ENCODE measurements at places on chromosomes 12 and 14.
A peak's percentile ranks its signal among the peaks of the same experiment; 100 is the strongest.

- DNase-seq, result peak; percentile 40
These were observed 43.3 kb downstream of the EFCAB11 start for GRCh38 chr14:89911010-89911919.

GRCh38 chr14:75547552-75548250 is 25.4 kb downstream of the BATF start:
- no peak for DNase-seq

DNA sequence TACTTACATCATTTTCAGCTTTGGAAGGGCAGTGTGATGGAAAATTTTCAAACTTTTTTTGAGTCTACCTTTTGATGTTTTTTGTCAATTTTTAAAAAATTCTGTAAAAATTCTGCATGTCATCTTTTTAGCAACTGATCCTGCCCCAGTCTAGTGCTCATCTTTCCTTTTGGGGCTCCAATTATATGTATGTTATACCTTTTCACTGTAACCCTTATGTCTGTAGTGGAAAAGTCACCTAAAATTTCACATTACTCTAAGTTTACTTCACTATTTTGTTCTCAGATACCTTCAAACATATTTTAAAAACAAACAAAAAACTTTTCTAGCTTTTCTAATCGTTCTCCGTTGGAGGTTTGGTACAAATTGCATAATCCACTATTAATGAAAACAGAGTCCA is 32.5 kb upstream of the MYRFL start:
- no peak for DNase-seq

- DNase-seq, result no peak
These were observed 94.2 kb downstream of the ETV6 start for GRCh38 chr12:11743423-11744409.

- no peak for DNase-seq
These were observed 53.2 kb upstream of the HIF1A start for GRCh38 chr14:61641914-61642613.

GRCh38 chr14:93708800-93709199 is 79.5 kb downstream of the PRIMA1 start:
- DNase-seq, result no peak

GRCh38 chr12:123180171-123180570 is 29.3 kb upstream of the PITPNM2 start:
- DNase-seq, result no peak

DNA sequence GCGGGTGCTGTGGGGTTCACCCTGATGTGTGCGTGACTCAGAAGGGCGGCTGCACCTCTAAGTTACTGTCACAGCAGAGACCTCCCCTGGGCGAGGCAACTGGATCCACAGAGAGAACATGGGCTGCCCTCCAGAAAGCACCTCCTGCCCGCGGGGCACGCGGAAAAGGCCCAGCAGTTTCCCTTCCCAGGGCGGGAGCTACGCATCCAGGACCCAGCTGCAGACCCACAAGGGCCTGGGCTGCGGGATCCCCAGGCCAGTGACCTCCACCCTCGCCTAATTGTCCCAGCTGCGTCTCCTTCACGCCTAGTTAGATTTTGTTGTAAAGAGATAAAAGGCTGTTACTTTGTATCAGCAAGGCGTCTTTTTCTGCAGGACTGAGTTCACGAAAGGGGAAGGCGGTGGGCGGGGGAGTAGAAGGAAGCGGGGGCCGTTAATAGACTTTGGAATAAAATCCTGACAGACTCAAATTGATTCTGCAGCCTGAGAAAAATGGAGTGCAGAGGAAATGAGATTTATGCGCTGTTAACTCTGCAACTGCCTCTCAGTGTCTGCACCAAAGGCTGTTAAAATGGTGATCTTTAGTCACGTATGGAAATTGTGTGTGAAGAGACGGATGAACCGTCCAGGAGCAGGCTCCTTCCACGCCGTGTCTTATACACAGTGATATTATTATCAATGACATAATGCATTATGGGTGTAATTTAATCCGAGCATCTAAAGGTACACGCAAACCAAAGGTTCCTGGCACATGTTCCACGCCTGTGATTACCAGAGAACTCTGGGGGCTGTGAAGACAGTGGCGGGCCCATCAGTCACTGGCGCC is 65.9 kb upstream of the FBRSL1 start:
- DNase-seq, result no peak

- DNase-seq, result no peak
These were observed 12.4 kb downstream of the SMIM41 start for GRCh38 chr12:52091869-52092268.

DNA sequence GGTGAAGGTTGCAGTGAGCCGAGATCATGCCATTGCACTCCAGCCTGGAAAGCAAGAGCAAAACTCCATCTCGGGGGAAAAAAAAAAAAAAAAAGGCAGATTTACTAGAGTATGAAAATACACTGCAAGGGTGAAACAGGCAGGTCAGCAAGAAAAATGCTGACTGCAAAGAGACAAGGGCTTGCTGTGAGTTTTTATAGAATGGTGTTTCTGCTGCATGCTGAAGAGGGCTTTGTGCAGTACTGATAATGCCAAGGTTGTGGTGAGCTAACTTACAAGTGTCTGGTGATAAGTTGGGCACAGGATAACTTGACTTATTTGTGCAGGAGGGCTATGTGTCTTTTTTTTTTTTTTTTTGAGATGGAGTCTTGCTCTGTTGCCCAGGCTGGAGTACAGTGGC is 25.9 kb upstream of the SRP54 start:
- no peak for DNase-seq

- peak; percentile 33 for DNase-seq
These were observed at the start of gene PRICKLE1 for GRCh38 chr12:42589465-42590329. Gene PRICKLE1 (minus strand): TSS chr12:42589746. CDS start chr12:42472516, 117,230 bp downstream.

DNA sequence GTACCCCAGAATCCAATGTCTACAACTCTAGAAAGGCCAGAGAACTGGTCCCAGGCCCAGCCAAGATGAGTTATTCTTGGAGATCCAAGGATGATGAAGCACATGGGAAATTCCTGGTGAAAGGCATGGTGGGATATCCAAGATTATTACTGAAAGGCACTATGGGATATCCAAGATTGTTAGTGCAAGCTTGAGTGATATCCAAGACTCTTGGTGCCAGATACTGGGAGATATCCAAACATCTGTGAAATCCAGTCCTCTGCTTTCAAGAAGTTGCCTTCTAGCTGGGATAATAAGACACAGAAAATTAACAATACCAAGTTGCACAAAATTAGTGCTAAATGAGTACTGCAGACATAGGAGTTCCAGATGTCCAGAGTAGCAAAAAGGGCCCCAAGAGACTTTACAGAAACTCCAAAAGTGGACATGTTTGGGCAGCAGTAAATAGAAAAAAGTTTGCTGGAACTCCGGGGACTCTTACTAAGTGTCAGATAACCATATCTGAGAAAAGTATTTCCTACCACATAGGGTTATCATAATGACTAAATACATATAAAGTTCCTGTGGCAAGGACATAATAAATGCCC is 34.6 kb downstream of the PHLDA1 start:
- DNase-seq, result no peak

DNA sequence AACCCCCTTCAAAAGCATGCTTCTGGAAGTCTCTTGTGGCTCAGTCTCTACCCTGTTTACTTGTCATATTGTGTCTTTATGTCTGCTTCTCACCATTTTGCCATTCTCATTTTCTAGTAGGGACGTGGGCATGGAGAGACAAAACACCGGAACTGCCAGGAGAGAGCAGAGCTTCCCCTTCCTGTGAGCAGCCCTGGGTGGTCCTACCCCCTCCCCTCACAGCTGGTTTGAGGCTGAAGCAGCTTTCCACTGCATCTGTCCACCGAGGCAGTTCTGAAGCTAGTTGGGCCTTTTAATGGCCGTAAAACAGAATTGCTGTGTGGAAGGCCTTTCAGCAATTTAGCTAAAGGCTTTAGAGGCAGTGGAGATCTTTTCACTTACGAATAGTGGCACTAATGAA is 77.0 kb downstream of the PELI2 start:
- no peak for DNase-seq

GRCh38 chr12:20601668-20602280 is 93.4 kb upstream of the SLCO1C1 start:
- DNase-seq, result no peak

DNA sequence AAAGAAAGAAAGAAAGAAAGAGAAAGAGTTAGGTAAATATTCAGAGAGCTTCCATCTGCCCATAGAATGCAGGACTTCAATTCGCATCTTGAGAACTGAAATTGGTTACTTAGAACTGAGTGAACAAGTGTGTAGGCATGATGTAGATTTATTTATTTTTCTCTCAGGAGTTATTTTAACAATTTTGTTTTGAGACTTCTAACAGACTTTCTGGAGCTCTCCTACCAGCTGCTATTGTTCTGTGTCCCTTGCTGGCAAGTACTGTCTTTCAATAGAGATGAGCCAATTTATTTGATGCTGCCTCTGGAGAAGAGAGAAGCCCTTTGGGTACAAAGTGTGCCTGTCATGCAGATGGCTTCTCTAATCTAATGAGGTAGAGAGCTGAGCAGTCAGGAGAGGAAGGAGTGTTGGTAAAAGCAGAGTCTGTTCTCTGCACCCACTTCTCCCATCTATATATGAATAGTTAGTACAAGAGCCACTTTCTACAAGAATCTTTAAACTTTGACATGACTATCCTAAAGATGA is 67.0 kb downstream of the SYT1 start:
- DNase-seq, result no peak

DNA sequence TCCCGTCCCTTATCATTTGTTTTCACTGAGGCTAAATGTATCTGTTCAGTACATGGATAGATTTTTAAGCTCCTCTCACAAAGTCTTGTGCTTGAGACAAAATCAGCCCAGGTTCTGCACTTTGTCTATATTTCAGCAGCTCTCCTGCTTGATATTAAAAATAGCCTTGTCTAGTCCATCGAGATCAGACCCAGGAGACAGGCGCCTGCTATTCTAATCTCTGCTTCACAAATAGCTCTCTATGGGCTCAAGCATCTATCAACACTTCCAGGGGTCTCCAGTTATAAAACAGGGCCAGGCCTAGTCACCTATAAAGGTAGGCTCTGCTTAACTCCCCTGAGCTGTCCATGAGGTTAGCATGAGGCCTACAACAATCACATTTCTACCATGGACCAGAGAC is 62.5 kb downstream of the ZFP36L1 start:
- no peak for DNase-seq

DNA sequence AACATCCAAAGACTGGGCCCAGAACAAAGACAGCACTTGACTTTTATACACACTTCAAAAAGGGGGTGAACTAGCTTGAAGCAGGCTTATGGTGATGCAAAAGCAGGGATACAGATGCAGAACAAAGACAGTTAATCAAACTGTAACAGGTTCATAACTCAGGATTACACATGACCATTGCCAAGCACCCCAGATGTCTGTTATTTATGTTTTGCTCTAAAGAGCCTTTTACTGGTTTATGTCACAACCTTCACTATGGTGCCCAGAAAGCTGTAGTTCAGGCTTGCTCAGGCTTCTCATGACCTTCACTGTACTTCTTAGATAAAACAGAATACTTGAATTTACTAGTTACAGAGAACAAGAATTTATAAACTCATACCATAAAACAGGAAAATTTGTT is 31.7 kb upstream of the SLC38A4 start:
- DNase-seq, result no peak

DNA sequence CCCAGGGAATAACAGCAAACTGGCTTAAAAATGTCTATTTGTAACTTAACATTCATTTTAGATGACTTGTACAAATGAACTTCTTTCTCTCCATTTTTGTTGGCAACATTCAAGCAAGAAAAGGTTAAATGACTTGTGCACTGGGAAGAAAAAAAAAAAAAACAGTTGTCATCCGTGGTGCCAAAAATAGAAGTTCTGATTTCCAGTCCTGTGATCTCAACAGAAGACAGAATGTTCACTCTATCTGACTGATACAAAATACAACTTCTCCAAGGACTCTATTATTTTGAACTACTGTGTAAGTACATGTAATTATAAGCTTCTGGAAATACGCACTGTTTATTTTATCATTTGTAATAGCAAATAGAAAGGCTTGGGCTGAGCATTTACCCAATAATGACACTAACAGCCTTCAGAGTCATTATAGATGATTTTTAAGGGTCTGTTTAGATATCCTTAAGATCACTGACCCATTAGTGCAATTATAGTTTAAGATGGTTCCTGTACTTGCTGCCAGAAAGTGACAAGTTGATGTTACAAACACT is 59.9 kb downstream of the LIN7A start:
- no peak for DNase-seq

- no peak for DNase-seq
These were observed 4.6 kb downstream of the SALL2 start for GRCh38 chr14:21521501-21521900.

DNA sequence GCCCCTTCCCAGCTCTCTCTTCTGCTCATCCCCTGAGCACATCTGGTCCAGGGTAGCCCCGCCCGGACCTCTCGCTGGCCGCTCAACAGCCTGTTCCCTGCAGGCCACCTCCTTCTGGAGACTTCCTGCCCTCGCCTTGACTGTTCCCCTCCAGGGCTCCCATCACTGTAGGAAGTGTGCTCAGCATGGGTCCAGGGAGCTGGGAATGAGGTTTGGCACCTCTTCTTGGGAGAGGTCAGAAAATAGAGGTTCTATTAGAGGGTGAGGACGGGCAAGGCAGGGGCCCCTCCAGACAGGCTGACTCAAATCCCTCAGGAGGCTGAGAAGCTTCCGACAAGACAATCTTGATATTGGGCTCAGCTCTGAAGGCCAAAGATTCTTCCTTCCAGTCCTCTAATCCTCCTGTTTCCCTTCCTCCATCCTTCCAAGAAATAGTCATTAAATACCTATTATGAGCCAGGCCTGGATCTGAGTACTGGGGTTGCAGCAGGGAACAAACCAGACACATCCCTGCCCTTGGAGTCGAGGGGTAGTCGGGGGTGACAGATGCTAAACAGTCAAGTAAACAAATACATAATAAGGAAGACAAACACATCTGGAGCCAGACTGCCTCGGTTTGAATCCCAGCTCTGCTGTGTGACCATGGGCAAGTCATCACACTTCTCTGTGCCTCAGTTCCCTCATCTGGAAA is 30.6 kb downstream of the CMKLR1 start:
- DNase-seq, result no peak

GRCh38 chr14:36818794-36819384 is 157.2 kb downstream of the PAX9 start:
- no peak for DNase-seq

DNA sequence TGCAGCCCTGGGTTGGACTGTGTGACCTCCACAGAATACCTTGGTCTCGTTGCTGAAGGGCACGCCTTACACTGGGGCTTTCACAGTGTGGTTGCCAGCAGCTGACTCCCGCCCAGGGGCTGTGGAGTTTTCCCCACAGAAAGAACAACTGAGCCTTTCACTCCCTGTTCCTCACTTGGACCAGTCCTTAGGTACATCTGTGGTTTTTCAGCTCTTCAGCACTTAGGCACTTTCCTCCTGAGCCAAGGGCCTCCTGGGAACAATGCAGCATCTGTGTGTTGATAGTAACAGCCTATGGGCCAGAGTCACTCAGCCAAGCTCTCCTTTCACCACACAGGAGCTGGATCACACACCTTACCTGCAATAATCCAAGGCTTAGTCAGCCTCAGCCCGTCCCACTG is 25.0 kb downstream of the ERP27 start:
- DNase-seq, result no peak

- DNase-seq, result peak; percentile 60
These were observed at the start of gene CDC42BPB for GRCh38 chr14:103057372-103058163. Gene CDC42BPB (minus strand): TSS chr14:103057549. CDS start chr14:103057173, 376 bp downstream.

GRCh38 chr12:110638796-110639195 is 24.9 kb downstream of the TCTN1 start:
- peak; percentile 76 for DNase-seq

- no peak for DNase-seq
These were observed 490.9 kb upstream of the TBX3 start for GRCh38 chr12:115174920-115175319.
